ENCODE measurements at places on chromosomes 2 and 18.

DNA sequence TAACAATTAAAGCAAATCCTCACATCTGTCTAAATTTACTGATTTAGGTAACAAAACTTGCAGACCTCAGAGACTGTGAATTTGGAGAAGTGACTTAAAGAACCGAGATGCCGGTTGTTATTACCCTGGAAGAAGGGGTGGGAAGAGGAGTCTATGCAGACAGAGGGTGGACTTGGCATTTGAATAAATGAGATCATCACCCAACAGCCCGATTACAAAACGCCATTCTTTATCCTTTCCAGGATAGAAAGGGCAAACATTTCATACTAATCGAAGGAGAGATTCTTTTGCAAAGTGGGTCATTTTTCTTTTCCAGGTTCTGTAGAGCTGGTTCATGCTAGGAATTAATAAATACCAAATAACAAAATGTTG lies 73.1 kb upstream of the TPO start:
- DNase-seq: no peak

GRCh38 chr2:88058191-88058590 lies 2.6 kb upstream of the KRCC1 start:
- no peak for DNase-seq

DNA sequence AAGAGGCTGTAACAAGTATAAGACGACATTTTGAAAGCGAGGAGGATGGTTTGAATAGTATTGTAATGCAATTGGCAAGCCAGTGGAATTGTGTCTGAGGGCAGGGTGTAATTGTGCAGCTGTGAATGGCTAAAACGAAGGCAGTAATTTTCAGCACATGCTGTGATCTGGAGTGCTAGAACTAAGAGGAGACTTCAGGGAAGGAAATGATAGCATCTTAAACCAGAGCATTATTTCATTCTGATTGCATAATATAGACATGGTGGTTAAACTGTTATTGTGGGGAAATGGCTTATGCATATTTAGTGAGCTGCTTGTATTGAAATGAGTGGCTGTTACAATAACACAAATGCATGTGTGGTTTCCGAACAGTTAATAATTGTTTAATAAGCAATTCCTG lies 36.3 kb downstream of the THSD7B start:
- DNase-seq: no peak

DNA sequence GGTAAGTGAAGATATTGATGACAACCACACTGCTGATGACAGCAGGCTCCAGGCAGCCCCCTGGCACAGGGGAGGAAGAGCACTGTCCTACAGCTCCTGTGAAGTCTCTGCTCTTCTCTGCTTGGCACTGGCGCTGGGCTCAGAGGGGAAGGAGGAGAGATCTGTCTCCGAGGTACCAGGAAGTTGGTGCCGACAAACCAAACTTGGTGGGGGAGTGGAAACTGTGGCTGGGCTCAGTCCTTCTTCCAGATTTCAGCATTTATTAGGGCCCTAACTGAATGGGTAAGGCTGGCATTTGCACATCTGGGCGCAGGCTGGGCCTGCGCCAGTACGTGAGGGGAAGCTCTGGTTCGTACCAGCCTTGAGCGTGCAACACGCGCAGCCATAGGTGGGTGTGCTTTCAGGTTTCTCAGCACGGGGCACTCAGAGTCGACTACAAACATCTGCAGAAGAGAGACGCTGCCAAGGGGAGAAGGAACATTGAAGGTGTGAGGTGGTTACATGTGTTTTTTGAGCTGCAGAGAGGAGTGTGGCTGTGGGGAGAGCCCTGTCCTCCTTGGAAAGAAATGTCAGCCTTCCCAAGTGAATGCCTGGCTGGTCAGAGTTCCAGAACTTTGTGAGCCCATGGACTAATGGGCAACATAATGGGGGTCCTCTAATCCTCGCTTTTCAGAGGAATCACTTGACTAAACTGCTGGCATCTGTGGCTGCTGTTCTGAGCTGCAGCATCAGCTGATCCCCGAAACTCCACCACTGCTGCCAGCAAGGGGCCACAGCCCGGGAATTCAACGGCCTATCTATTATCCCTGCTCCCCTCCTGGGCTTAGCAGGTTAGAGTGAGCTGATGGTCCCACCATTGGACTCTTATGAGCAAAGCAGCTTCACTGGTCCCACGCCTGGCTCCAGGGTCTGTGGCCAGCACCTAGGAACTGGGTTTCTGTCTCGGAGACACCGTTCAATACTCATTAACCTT lies 55.2 kb upstream of the SEMA4C start:
- peak; percentile 45 for DNase-seq

DNA sequence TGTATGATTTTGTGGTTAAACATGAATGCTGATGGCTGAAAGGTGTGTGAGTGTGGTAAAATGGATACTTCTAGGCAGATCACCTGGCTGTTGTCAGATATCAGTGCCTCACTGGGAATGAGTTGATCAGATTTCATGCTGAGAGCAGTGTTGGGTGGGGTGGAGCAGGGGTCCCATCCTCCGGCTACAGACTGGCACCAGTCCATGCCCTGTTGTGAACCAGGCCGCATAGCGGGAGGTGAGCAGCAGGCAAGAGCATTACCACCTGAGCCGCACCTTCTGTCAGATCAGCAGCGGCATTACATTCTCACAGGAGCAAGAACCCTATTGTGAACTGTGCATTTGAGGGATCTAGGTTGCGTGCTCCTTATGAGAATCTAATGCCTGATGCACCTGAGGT lies 78.7 kb downstream of the GLI2 start:
- no peak for DNase-seq

GRCh38 chr18:50268022-50268747 lies 1.9 kb upstream of the CFAP53 start:
- peak; percentile 87 for DNase-seq

- DNase-seq: no peak
These were observed 463.3 kb downstream of the STK39 start for GRCh38 chr2:167784084-167784425.

- DNase-seq: no peak
These were observed 21.7 kb downstream of the ACSL3 start for GRCh38 chr2:222882484-222882928.

DNA sequence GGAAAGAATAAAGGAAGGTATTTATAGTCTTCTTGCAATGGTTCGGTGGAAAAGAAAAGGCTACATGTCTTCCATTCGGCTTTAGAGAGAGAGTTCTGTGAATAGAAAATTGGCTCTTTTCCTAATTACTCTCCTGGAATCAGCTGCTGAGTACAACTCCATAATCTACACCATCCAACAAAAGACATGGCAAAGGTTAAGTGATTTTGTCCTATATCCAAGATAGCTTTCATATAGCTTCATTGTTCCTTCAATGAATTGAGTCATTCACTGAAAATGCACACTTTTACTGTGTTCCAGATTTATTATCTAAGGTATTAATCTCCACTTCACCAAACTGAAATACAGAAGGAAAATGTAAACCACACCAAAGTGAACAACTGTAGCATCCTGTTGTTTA lies 514.5 kb downstream of the LRRTM4 start:
- no peak for DNase-seq

- no peak for DNase-seq
These were observed 264.8 kb upstream of the KLHL29 start for GRCh38 chr2:23120161-23120560.

DNA sequence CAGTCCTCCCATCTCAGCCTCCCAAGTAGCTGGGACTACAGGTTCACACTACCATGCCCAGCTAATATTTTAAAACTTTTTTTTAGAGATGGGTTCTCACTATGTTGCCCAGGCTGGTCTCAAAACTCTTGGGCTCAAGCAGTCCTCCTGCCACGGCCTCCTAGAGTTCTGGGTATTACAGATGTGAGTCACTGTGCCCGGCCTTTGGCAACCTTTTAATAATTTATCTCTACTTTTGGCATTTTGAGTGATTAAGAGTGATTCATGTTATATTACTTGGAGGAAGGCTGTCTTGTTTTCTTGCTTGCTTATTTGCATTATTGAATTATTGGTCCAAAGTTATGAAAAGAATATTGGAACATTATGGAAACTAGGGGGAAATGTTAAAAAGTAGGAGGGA lies 24.3 kb downstream of the NCOA1 start:
- DNase-seq: no peak

- DNase-seq: no peak
These were observed 218.9 kb upstream of the NCKAP5 start for GRCh38 chr2:133787207-133787606.

GRCh38 chr2:43854671-43855070 lies 15.9 kb downstream of the ABCG8 start:
- DNase-seq: no peak

- no peak for DNase-seq
These were observed 395.1 kb downstream of the FBXO15 start for GRCh38 chr18:73752546-73752945.

DNA sequence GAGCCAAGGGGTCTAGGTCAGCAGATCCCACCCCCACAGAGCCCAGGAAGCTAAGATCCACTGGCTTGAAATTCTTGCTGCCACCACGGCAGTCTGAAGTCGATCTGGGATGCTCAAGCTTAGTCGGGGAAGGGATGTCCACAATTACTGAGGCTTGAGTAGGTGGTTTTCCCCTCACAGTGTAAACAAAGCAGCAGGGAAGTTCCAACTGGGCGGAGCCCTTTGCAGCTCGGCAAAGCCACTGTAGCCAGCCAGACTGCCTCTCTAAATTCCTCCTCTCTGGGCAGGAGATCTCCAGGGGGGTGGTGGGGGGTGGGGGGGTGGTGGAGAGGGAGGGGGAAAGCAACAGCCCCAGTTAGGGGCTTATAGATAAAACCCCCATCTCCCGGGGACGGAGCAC lies 419.5 kb downstream of the NUP35 start:
- no peak for DNase-seq

DNA sequence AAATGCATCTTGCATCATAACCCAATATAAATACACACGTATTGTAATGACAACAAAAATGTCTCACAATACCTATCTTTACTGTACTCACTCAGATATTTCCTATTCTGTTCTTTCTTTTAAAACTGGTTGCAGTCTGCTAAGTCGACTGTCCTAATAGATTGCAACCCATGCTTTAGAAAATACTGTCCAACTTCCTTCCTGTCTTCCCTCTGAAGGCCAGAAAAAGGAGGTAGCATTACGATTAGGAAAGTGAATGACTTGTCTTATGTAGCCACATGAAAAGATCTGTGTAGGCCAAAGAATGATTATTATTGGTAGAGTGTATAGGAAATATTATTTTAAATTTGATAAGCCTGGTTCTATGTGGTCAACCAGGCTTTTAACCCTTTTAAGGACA lies 134.1 kb downstream of the FAM210A start:
- no peak for DNase-seq

GRCh38 chr2:207319316-207319715 lies 153.6 kb upstream of the KLF7 start:
- DNase-seq: peak; percentile 36

- no peak for DNase-seq
These were observed 132.8 kb upstream of the DOK6 start for GRCh38 chr18:69267895-69268294.

- DNase-seq: no peak
These were observed 25.5 kb upstream of the CIB4 start for GRCh38 chr2:26666671-26667070.

DNA sequence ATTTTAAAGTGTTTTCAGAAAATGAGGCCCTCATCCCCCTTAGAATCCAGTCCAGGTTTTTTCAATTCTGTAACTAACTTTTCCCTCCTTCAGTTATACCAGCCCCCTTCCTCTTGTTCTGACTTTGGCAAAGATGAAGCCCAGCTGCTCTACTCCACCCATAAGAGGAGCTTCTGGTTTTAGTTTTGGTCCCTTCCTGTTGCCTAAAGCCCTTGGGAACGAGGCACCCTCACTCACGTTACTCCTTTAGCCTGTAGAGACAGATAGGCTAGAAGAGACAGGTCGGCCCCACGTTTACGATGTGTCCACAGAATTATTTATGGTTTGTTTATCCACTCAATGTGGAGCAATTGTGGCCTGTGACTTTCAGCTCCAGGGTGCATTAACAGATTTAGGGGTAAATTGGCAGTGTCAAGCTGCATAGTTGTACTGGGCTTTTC lies 454.2 kb upstream of the TNP1 start:
- no peak for DNase-seq

DNA sequence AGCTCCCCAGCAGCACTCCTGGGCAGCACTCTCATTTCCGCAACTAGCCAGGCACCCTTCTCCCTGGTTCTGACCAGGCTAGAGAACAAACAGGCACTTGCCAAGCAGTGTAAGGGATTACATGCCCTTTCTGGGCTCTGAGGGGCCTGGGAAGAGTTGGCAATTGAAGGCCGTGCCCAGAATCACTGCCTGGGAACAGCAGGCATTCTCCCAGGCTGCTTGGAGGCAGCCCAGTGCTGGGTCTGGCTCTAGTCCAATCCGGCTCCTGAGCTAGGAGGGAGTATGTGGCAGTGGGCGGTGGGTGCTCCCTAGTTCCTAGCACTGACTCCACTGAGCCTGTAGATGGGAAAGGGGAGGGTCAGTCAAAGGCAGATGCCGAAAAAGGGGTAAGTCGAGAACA lies 34.1 kb upstream of the SP3 start:
- DNase-seq: no peak

DNA sequence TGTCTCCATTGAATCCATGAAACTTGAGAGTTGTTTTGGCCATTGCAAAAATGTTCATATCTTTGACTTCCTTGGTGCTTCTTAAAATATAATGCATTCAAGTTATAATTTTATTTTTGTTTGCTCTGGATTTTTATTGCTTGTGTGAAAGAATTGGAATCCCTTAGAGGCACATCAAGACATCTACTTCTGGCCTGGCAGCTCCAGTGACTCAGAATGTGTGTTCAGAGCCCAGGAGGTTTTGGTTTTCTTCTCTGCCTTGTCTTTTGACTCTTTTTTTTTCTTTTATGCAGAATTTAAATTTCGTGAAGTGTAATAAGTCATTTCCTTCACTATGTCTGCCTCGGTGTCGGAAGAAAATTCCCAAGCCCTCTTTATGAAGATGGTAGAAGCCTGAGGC lies 180.2 kb downstream of the LTBP1 start:
- no peak for DNase-seq

GRCh38 chr2:225165052-225165451 lies 122.8 kb upstream of the DOCK10 start:
- DNase-seq: no peak

DNA sequence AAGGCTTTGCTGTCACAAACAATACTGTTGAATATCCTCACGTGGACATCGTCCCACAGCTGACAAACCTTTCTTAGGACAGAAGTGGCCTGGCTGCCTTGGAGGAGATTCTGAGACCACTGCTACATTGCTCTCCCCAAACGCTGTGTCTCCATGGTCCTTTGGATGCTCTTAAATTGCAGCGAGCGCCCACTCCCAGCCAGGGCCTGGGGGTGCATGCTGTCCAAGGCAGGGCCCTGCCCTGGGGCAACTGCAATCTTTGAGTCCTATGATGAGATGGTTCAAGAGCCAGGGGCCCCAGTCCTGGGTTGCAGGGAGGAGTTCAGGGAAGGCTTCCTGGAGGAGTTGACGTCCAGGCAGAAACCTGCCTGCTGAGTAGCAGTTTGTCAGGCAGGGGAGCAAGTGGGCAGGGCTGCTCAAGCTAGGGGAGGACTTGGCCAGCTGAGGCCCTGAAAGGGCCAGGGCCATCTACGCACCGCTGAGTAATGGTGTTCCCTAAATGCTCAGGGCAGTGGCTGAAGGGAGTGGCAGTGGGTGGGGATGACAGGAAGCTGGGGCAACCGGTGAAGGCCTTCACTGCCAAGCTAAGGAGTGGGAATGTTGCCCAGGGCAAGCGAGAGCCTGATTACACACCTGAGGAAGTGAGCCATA lies 10.8 kb upstream of the SDC1 start:
- DNase-seq: no peak

- no peak for DNase-seq
These were observed 59.5 kb upstream of the NCKAP5 start for GRCh38 chr2:133627741-133628140.

Measured in activated CD4-positive, alpha-beta memory T cell treated with anti-CD3 and anti-CD28 coated beads for 36 hours (primary cell).